ENCODE measurements at places on chromosomes 7 and 10.

GRCh38 chr7:151984612-151985011 is 28.4 kb downstream of the GALNTL5 start:
- no peak for DNase-seq

DNA sequence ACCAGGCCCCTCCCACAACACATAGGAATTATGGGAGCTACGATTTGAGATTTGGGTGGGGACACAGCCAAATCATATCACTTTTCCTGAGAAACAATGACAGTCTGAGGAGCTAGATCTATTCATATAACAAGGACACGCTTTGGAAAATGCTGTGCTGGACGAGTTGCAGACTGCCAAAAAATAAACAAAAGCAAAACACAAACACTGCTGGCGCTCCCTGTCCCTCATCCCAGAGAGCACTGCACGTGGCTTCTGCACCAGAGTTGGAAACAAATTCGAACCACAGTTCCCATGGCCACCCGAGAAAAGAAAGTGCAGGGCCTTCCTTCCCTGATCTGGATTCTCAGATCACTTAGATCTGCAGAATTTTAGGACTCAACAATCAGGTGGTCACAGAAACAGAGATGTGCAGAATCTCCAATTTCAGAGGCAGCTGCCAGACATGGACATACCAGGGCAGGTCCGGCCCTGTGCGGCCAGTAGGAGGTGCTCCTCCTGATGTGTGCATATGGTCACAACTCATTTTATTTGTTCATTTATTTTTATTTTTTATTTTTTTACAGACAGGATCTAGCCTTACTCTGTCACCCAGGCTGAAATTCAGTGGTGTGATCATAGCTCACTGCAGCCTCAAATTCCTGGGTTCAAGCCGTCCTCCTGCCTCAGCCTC is 35.2 kb upstream of the ECHDC3 start:
- no peak for DNase-seq

GRCh38 chr10:127579640-127580039 is 30.5 kb downstream of the NPS start:
- DNase-seq, result no peak

DNA sequence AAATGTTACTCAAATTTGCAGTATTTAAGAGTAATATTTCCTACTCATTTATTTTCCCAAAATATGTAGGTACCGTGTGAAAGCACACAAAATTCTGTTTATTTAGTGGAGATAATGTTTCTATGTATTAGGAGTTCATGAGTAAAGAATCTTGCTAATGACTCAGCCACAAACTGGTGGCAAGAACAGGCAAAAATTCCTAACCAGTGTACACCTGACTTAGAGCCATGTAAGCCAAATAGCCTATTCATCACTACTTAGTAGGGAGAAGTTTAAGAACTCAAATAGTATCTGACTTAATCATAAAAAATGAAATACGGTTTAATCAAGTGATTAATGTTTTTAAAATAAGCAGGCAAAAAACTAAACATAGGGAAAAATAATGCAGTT is 169.0 kb downstream of the SRPK2 start:
- no peak for DNase-seq

DNA sequence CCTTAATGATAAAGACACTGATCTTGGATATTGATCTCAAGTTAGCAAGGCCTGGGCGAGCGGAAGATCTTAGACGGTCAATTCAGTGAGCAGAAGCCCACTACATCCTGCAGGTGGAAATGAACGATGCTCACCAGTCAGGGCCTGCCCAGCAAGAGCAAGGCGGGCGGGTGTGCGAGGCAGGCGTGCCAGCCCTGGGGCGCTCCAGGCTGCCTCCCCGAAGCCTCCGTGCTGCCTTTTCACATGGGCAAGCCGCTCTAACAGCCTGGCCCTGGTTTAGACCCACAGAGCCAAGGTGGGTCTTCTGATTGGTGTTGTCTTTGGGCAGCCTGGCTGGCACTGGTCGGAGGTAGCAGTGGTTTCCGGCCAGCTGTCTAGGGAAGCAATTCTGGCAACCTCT is 475.1 kb upstream of the FOXK1 start:
- no peak for DNase-seq

GRCh38 chr10:104331208-104331838 is 6.9 kb downstream of the ITPRIP start:
- no peak for DNase-seq

- no peak for DNase-seq
Measured at GRCh38 chr7:3232228-3232627, 68.8 kb upstream of the SDK1 start.

GRCh38 chr7:7127773-7128172 is 54.6 kb upstream of the C1GALT1 start:
- no peak for DNase-seq

DNA sequence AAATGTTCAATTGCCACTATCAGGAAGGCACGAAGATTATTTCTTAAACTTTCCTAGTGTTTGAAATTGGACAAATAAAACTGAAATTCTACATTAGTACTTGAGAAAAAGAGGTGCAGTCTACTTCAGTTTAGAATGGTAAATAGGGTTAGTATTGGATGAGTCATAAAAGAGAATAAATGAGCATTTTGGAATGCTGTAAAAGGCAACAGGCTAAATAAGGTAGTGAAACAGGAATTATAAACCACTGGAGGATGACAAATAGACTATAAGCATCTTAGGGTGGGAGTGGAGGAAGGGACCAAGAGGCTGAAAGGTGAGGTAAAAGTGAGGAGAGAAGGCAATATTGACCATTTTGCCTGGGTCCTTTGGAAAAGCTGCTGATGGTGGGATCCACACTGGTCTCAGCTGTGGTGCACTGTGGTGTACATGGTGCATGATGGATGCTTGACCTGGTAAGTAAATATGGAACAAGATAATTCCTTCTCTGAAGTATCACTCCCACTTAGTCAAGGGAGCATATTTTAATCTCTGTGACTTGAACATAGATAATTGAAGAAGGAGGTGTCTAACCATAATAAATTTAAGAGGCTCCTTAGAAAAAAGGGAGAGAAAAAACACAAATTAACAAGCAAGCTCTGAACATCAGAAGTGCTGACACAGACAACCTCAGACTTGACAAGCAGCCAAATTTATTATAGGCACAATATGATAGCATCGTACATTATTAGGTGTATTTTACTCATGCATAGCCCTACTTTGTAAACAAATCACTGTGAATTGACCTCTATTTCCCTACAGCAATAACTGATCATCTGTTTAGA is 76.4 kb upstream of the SCIN start:
- no peak for DNase-seq

DNA sequence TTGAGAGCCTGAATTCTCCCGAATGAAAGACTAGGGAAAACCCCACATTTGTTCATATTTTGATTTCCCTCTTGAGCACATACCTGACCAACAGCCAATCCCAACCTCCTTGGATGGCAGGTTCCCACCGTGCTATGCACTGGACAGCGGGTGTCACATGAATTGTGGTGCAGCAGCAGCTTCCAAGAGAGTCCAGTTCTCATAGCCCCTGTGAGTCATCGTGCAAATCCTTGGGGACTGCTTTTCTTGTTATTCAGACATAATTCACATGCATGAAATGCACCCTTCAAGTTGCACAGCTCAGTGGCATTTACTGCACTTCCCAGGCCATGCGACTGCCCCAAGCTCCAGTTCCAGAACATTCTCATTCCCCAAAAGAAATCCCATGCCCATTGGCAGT is 67.8 kb upstream of the PPP2R2D start:
- DNase-seq, result no peak

DNA sequence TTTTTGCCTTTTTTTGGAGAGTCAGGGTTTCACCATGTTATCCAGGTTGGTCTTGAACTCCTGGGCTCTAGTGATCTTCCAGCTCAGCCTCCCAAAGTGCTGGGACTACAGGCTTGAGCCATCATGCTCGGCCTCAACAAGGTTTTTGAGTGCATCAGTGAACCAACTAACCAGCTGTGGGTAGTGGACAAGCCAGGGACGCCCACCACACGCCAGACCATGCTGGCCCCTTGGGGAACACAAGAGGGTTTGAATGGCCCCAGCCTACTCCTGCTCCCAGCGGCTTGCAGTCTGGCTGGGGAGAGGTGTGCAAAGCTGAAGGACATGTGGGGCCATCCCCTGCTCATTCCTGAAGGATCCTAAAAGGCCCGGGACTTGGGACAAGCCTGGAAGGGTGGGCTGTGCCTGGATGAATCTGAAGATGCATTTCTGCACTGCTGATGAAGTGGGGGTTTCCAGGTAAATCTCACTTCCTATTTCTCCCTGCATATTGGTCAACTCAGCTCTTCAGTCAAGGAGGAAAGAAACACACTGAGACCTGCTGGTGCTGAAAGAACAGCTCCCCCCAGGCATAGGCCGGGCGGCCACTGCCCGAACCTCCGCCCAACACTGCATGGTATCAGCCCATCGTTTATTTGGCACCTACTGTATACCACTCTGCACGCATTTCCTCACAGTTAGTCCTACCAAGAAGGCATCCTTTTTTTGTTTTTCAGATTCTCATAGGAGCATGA is 6.9 kb downstream of the MMD2 start:
- DNase-seq, result no peak

DNA sequence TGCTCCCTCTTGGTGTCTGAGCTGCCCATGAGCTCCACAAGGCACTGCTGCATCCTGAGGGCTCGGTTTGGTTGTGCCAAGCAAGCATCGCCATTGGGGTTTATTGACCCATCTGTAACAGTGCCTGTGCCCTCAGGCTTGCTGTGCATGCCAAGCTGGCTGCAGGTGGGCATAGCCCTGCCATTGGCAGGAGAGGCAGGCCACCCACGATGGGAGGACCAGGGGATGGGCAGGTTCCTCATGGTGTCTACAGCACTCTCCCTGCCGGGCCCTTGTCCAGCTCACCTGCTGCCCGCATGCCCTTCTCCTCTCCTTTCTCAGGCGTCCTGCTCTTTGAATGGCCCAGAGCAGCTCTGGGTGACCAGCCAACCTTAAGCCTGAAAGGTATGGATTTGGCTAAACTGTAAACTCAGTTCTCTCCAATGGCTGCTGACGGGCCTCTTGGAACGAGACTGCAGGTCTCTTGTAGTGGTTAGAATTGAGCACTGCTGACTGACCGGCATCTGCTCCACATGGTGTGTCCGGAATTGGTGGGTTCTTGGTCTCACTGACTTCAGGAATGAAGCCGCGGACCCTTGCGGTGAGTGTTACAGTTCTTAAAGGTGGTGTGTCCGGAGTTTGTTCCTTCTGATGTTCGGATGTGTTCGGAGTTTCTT is 17.6 kb downstream of the AKR1E2 start:
- DNase-seq, result no peak

DNA sequence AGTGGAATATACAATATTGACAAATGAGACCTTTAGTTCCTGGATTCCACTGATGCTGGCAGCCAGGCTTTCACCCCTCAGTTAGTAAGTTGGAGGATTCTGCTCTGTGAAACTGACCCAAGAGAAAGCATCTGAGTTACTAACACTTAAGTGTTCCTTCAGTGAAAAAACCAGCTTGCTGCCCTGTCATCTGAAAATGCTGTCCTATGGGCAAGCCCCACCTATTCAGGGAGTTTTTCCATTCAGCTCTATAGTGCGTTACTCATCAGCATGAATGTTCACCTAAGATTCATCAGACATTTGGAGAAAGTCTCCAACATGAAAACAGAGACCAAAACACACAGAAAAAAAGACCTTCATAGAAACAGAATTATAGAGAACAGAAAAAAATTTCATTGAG is 37.9 kb downstream of the PRPF18 start:
- DNase-seq, result no peak

DNA sequence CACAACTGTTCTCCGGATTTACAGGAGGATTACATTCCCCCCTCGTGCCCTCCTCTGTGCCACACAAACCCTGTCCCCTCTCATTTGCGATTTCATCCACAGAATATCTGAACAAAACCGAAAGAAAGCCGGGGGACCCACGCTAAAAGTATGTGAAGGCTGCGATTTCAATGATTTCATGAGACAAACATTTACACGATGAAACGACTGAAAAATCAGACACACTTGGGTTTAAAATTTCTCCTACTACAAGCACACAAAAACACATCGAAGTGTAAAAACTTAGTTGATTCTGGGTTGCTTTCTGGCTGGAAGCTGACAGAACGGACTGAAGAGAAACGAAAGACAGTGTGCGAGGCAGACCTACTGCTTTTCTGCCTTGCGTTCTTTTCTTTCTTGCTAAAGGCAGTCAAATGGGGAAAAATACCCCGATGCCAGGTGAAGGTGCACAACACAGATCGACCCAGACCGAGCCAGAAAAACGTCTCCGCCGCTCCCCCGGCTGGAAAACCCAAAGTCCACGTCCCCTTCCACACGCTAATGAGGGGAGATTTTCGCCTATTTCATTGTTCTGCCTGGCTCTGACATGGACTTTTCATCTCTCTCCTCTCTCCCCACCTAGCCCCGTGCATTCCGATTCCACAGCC is 1.2 kb downstream of the HIPK2 start:
- no peak for DNase-seq

GRCh38 chr7:17530244-17530643 is 231.8 kb downstream of the AHR start:
- DNase-seq, result peak; percentile 32

DNA sequence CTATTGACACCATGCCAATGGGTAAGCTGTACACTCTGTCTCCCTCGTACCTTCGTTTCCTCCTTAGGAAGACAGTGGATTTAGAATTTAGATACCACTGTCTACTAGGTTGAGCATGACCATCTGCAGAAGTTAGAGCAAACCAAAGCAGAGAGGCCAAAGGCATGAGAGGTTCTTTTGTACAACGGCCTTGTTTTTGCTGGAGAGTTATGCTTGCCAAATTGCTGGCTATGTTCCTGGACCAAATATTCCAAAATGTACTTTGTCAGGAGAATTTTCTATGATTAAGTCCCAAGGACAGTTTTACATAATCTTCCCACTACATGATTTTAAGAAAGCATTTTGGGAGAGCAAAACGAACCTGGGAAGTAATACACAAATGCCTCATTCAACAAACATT is 47.9 kb upstream of the PLCE1 start:
- DNase-seq, result no peak

DNA sequence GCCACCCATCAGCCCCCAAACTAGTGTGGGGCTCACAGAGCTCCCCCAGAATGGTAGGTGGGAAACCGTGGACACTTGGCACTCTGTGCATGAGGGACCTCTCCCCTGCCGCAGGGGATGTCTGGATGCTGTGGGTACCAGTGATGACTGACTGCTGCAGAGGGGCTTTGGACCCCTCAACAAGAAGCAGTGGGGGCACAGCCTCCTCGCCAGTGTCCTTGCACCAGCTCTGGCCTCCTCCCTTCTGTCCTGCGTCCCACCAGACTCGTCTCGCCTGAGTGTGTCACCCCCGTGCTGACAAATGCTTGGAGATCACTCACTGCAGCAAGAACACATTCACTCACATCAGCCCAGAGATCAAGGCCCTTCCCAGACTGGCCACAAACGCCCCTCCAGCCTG is 37.3 kb upstream of the R3HCC1L start:
- no peak for DNase-seq

DNA sequence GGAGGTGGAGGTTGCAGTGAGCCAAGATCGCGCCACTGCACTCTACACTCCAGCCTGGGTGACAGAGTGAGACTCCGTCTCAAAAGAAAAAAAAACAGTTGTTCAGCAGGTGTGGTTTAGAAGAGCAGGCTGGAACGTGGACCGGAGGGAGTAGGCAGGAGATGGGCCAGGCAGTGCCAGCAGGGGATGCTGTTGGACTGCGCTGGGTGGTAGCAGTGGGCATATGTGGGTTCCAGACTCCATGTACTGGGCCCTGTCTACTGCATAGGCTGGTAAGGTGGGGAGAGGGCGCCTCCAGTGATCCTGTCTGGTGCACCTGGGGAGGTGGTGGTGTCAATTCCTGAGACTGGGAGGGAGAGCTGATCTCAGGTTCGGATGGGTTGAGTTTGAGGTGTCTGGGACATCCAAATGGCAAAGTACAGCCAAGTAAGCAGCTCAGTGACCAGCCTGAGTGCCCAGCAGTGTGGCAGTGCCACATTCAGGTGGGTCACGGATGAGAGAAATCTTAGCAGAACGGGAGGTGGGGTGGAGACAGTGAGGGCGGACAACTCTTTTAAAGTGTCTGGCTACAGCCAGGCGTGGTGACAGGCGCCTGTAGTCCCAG is 25.9 kb downstream of the SFXN4 start:
- no peak for DNase-seq
